Spinal cord (tissue), 10 donors: ENCODE measurements at places on chromosomes 6 and 20. TPM values are rescaled to one million over a fixed set of nuclear protein-coding genes. Genes with fewer than 3 reads are reported as not detected.

DNA sequence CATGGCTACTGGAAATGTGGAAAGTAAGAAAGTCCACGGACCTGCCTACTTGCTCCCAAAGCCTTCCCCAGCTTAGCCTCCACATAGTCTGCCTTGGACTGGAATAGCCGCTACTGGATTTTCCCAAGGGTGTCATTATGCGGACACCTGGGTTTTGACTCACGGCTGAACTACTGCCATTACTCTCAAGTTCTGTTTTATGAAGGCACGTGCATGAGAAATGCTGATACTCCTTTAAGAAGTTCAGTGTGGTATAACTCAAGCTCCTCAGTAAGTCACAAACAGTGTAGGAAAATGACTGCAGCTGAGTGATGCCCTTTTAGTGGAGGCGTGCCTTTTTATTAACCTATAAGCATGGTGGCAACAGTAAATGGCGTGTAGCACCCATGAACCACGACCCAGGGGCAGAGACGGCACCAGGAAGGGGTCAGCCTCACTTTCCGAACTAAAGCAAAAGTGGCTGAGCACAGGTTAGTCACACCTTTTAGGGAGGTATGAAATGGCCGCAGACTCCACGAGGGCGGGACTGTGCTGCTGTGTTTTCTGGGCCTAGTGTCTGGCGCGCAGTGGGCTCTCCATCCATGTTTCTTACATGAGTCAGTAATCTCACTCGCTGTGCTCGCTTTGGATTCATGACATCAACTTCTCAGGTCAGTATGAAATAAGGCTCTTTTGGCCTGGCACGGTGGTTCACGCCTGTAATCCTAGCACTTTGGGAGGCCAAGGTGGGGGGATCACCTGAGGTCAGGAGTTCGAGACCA, 23.9 kb downstream of the PSMG4 start:
- peaks cover 52% of the 10 kb centered on the region for H3K36me3 ChIP-seq
- H3K4me1 ChIP-seq = peaks cover 64% of the 10 kb centered on the region
- H3K27me3 ChIP-seq = no peaks in the 10 kb centered on the region
- no peak overlapping the region for H3K4me3 ChIP-seq
- H3K27ac ChIP-seq = peak overlapping the region; percentile 62

- no peak for DNase-seq
- H3K4me3 ChIP-seq = no peak overlapping the region
Observed at GRCh38 chr20:49887251-49888211, 27.8 kb downstream of the SPATA2 start.

- H3K27ac ChIP-seq = peak overlapping the region; percentile 53
- DNase-seq = no peak
- H3K27me3 ChIP-seq = no peaks in the 10 kb centered on the region
- H3K36me3 ChIP-seq = no peaks in the 10 kb centered on the region
Observed at GRCh38 chr20:57133926-57134650, 132.4 kb downstream of the BMP7 start.

DNA sequence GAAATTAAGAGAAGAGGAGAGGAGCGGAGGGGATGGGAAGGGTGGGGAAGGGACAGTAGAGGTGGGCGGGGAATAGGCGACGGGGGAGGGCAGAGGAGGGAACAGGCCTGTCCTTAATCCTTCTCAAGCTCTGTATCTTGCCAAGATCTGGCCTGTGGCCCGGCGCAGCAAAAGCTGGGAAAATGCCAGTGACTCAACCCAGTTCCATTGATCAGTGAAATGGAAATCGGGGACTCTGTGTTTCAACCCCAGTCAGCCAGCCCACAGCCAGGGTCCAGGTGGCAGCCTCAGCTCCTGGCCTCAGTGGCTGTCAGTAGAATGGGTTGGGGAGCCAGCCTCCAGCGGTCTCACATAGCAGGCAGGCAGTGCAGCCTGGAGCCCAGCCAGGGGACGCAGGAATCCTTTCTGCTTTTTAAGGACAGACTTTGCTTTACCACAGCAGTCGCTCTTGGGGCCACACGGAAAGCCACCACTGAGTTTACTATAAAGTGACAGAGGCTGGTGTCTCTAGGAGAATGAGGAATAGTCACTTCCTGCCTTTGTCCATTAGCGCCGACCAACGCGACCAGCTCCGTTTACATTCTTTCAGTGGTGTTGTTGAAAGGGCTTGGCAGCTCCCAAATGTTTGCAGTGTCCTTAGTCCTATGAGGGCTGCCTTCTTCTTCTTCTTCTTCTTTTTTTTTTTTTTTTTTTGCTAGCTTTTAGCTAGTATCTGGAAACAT, 128.0 kb downstream of the RIN2 start:
- H3K27ac ChIP-seq = peak overlapping the region; percentile 84
- DNase-seq = no peak
- peak overlapping the region; percentile 14 for H3K4me3 ChIP-seq
- H3K36me3 ChIP-seq = no peaks in the 10 kb centered on the region
- H3K27me3 ChIP-seq = no peaks in the 10 kb centered on the region
- H3K4me1 ChIP-seq = peaks cover 32% of the 10 kb centered on the region

GRCh38 chr6:18042536-18043145, 55.2 kb upstream of the KIF13A start:
- DNase-seq = no peak
- H3K4me3 ChIP-seq = no peak overlapping the region
- H3K27ac ChIP-seq = no peak overlapping the region
- H3K27me3 ChIP-seq = no peaks in the 10 kb centered on the region

DNA sequence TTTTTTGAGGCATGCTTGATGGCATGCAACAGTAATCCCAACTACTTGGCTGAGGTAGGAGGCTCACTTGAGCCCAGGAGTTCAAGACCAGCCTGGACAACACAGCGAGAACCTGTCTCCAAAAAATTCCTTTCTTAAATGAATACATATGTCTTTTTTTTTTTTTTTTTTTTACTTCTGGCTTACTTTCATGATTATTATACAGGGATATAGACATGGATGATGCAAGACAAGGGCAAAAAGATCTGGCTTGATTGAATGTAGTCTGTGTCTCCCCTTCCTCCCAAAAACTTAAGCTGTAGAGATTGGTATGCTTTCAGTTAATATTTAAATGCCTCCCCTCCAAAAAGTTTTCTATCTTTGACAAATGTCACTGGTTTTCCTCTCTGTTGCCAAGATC, 7.6 kb downstream of the SNX3 start:
- DNase-seq = no peak

DNA sequence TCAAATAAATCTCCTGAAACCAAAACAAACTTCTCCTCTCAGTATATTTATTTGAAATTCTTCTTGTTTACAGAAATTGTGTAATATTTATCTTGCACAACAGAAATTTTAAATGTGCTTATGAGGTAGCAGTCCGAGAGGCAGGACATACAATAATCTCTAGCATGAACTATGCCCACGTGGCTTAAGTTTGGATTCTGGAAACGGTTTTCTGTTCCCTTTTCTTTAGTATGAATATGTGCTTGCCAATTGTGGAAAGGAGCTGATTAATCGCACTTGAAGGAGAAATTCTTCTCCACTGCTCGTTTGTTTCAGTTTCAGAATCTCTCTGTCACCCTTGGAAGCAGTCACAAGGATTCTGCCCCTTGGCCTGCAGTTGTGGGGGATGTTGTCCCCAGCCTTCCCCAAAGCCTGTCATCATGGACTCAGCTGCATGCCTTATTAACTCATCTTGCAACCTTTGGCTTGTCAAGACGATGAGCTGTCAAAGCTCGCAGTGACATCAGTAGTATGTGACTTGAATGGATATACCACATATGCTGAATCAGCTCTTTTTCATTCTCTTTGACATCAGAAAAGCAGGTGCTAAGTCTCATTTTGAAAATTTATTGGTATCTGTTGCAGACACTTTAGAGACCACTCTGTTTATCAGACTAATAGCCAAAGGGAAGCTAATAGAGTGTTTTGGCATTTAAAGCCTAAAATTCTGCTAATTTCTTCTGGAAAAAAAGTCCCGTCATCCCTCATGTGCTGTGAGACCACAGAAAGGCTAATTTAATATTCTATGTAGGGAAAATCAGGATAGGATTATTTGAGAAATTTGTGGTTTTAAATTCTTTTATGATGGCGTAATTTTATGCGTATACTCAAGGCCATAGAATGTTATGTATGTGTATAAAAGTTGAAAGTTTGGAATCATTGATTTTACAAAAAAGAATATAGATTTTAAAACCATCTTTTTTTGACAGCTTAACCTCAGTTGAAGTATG, 186.8 kb downstream of the ARID1B start:
- peak overlapping the region; percentile 47 for H3K27ac ChIP-seq
- H3K27me3 ChIP-seq = no peaks in the 10 kb centered on the region
- no peak overlapping the region for H3K4me3 ChIP-seq
- peaks cover 3% of the 10 kb centered on the region for H3K36me3 ChIP-seq
- DNase-seq = peak; percentile 33

DNA sequence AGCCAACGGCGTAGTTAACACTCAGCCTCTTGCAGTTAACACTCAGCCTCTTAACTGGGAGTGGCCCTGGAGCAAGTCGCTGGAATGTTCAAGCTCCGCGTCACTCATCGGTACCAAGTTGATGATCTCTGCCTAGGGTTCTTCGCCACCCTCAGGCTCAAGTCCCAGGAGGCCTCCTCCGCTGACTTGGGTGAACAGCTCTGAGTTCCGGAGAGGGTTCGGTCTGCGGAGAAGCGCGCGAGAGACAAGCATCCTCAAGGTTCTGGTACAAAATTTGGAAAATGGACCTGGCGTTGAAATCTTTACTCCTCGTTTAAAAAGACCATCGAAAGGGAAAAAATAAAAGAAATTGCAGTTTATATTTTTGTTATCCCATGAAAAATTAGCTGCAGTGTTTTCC, 876 bp upstream of the DSP start:
- peak overlapping the region; percentile 34 for H3K4me3 ChIP-seq
- DNase-seq = no peak
- H3K27me3 ChIP-seq = peaks cover 69% of the 10 kb centered on the region
- H3K4me1 ChIP-seq = peaks cover 25% of the 10 kb centered on the region
- H3K36me3 ChIP-seq = no peaks in the 10 kb centered on the region

DNA sequence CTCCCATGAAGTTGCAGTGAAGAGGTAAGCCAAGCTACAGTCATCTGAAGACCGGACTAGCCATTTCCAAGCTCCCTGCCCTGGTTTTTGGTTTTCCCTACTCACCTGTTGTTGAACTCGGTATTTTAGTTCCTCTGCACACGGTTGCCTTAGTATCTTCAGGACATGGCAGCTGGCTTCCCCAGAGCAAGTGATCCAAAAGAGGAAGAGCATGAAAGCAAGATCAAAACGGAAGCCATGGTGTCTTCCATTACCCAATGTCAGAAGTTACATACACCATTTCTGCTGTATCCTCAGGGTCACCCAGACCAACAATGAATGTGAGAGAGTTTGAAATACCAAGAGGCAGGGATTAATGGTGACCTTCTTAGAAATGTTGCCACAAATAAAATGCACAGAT, 276.6 kb upstream of the CNR1 start:
- H3K4me1 ChIP-seq = no peaks in the 10 kb centered on the region

- no peak for DNase-seq
- no peaks in the 10 kb centered on the region for H3K27me3 ChIP-seq
- peaks cover 5% of the 10 kb centered on the region for H3K4me1 ChIP-seq
Observed at GRCh38 chr6:99092461-99092860, 144.7 kb upstream of the FBXL4 start.

DNA sequence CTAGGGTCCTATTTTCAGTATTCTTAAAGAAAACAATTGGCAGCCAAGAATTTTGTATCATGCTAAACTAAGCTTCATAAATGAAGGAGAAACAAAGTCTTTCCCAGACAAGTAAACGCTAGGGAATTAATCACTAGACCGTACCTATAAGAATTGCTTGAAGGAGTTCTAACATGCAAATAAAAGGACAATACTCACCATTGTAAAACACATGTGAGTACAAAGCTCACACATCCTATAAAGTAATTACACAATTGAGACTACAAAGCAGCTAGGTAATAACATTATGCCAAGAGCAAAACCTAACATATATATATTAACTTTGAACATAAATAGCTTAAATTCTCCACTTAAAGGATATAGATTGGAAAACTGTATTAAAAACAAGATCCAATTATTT, 147.4 kb downstream of the FAM83B start:
- no peak overlapping the region for H3K27ac ChIP-seq
- H3K4me1 ChIP-seq = no peaks in the 10 kb centered on the region
- H3K36me3 ChIP-seq = no peaks in the 10 kb centered on the region
- no peak for DNase-seq

GRCh38 chr6:44538131-44538806, 150.8 kb downstream of the CDC5L start:
- H3K27me3 ChIP-seq = no peaks in the 10 kb centered on the region
- DNase-seq = peak; percentile 15
- H3K27ac ChIP-seq = no peak overlapping the region
- no peak overlapping the region for H3K4me3 ChIP-seq
- H3K36me3 ChIP-seq = no peaks in the 10 kb centered on the region

DNA sequence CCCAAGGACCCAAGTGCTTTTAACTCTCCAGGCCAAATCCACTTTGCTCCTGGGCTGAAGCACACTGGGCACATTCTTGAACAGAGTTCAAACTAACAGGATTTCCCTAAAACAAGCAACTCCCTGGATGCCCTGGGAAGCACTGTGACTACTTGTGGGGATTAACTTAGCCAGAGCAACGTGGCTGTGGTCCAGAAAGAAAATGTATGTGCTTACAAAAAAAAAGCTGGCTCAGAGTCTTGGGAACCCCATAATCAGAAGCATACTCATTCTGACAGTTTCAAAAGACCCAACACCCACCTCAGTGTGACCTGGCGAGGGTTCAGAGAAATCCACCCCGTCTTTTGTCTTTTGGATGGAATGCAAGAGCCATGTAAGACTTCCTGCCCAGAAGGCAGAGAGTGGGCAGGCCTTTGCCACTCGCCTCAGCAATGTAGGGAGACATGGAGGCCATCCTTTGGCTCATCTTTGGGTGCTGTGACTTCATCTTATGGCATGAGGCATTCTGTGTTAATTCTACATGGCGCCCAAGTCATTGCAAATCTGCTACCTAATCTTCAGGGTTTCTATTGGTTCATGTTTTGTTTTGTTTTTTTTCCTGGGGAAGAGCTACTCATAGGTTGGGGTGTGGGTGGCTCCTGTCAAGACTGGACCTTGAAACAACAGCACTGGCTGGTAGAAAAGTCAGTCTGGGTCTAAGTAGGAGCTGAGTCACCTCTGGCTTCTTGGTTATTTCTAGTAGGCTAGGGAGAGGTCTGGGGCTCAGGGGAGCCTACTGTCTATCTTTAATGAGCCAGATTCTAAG, 248.6 kb upstream of the SUPT3H start:
- DNase-seq = peak; percentile 29
- no peak overlapping the region for H3K27ac ChIP-seq
- no peak overlapping the region for H3K4me3 ChIP-seq
- H3K4me1 ChIP-seq = no peaks in the 10 kb centered on the region
- no peaks in the 10 kb centered on the region for H3K36me3 ChIP-seq
- no peaks in the 10 kb centered on the region for H3K27me3 ChIP-seq

GRCh38 chr20:31617432-31618104, 12.5 kb downstream of the ID1 start:
- peaks cover 3% of the 10 kb centered on the region for H3K4me1 ChIP-seq
- no peaks in the 10 kb centered on the region for H3K27me3 ChIP-seq
- H3K36me3 ChIP-seq = no peaks in the 10 kb centered on the region
- no peak for DNase-seq
- H3K27ac ChIP-seq = no peak overlapping the region

METTL24 gene
- 11.5 TPM for total RNA-seq

CCDC170 gene
- 3.2 TPM for total RNA-seq

CDH26 gene
- total RNA-seq = 0.99 TPM

BPI gene
- 8.7 TPM for total RNA-seq

TREM2 gene
- 25.9 TPM for total RNA-seq

KIAA1755 gene
- total RNA-seq = 21.6 TPM

KCNQ2 gene
- total RNA-seq = 66.5 TPM

ULBP1 gene
- 0.20 TPM for total RNA-seq

FAM209B gene
- 0.50 TPM for total RNA-seq
